Central memory CD4-positive, alpha-beta T cell (primary cell): ENCODE measurements at places on chromosomes 2 and 18.
A peak's percentile ranks its signal among the peaks of the same experiment; 100 is the strongest.

- no peak for DNase-seq
Observed at GRCh38 chr2:106863387-106863786, 22.6 kb downstream of the ST6GAL2 start.

DNA sequence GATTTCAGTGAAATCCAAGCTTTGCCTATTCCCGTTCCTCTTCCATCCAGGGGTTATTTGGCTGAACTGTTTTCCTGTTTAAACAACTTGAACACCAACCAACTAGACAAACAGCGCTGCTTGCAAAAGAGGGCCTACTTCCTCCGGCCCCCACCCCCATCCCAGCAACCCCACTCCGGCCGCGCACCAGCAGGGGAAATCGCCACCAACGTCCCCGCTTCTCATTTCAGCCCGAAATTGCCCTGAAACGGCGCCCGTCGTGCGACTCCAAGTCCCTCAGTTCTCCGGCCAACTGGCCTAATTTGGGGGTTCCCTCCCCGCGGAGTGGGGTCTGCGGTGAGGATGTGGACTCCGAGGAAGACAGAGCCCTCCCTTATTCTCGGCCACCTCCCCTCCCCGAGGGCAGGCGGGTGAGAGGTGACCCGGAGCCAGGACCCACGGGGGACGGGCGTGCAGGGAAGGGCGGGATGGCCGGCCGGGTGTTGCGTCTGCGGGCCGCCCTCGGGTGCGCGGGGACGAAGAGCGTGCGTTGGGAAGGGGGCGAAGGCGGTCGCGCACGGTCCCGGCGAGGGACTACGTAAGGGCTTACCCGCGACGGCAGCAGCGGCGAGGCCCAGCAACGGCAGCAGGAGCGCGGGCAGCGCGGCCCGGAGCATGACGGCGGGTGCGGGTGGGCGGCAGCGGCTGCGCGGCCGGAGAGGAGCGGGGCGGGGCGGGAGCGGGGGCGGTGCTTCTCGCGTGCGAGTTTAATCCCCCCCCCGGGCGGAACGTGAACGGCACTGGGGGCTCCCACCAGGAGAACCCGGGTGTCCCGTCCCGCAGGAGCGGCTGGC, at the start of gene CD302:
CD302 (minus strand) TSS at position 666 of the 833 bp plus-strand sequence; CDS start at position 656, 10 bp downstream.
- no peak for DNase-seq

DNA sequence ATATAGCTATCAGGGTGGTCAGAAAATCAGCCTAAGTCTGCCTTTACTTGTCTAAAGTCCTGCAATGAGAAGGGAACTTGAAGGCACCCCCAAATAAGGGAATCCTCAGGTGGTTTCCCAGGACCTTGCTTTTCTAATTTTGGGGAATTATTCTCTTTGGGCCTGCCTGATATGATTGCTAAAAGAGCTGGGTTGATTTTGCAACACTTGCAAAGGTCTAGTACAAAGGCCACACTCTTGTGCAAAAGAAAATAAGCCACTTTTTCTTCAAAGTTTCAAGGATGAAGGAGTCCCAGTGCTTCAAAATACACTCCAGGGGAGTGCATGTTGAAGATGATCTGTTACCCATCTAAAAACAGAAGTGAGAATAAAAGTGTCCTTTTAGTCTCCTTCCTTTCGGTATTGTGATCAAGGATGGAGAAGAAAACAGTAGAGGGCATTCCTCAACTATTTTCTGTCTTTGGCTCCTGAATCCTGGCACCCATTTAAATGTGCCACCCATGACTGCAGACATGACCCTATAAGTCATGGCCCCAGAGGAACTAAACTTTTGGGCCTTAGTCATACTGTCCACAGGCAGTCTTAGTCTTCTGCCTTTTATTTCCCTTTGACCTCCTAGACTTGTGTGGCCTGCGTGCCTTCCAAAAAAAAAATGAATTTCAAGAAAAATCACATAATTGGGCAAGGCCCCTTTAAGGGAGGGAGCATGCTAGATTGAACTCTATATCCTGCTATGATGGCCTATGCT, 5.1 kb downstream of the SULT1C3 start:
- no peak for DNase-seq

- no peak for DNase-seq
Observed at GRCh38 chr2:120910956-120911951, 175.6 kb downstream of the GLI2 start.

DNA sequence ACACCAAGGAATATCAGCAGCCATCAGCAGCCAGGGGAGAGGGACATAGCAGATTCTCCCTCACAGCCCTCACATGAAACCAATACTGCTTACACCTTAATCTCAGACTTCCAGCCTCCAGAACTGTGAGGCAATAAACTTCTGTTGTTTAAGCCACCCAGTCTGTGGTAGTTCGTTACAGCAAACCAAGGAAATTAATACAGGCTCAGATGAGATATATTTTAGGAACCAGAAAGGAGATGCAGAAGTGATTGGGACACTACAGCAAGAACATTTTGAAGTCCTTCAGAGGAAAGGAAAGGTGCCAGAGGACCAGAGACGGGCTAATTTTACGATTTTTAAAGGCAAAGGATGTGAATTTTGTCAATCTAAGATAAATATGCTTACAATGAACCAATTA, 60.6 kb downstream of the IKZF2 start:
- no peak for DNase-seq

GRCh38 chr2:101710036-101710435, 12.5 kb downstream of the MAP4K4 start:
- DNase-seq: no peak

DNA sequence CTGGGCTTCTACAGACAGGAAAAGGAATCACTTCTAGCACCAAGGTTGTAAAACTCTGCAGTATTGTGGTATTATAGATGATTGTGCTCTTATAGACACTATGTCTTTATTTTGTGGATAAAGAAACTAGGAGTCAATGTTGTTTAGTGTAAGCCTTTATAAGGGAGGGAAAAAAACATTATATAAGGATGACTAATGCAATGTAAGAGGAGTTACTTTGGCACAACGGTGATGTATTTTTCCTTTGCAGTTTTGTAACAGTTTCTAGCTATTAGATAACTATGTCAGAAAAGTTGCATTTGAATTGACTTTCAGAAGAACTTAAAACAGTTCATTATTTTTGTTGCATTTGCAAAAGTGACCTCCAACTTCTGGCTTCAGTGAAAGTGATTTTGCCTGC, 545.4 kb downstream of the CCDC85A start:
- no peak for DNase-seq

- no peak for DNase-seq
Observed at GRCh38 chr18:35749701-35750100, 168.2 kb downstream of the GALNT1 start.

GRCh38 chr2:28366496-28367282, 26.0 kb upstream of the FOSL2 start:
- peak; percentile 79 for DNase-seq

GRCh38 chr2:68250196-68250595, 2.1 kb downstream of the PPP3R1 start:
- DNase-seq: no peak

DNA sequence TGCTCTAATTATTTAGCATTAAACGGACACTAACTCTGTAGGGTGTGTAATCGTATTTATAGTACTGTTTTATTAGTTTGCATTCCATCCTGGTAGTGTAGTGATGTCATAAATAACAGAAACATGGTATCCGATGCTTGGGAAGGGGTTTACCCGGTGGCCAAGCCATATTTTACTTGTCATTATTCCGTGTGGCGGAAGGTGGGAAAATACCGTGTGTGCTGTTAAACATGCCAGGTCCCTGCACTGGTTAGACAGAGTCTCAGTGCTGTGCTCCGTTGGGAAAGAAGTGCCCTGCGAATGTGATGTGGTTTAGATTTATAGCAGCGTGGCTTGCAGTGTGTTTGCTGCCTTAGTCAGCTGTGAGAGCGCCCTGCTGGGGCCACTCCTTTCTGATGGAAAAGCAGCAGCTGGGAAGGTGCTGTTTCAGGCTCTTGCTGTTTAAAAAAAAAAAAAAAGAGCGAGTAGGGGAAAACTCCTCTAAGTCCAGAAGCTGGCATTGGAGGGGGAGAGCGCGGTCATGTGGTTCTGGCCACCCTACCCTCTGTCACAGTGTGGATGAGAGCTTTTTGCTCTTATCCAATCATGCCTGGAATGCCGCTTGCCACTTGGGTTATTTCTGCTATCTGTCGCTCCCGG, 211.0 kb downstream of the NEDD4L start:
- DNase-seq: no peak

DNA sequence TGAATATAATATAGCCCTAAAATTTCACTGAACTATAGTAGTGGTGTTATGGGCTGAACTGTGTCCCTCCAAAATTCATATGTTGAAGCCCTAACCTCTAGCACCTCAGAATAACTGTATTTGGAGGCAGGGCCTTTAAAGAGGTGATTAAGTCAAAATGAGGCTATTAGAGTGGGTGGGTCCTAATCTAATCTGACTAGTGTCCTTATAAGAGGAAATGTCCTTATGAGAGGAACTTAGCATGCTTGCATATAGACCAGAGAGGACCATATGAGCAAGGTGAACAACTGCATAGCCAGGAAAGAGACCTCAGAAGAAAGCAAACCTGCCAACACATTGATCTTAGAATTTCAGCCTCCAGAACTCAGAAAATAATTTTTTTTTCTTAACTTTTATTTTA, 238.4 kb downstream of the ZEB2 start:
- no peak for DNase-seq
